Activated T-helper 2 cell treated with anti-CD3 and anti-CD28 coated beads, Interferon-gamma antibody, Interleukin-2, Interleukin-4, amounts not matched to agents 10 μg/mL and 5 μg/mL and 100 μg/mL, durations not matched to agents 14 hours and 24 hours and 36 hours (primary cell): ENCODE measurements at places on chromosomes 12 and 14.

DNA sequence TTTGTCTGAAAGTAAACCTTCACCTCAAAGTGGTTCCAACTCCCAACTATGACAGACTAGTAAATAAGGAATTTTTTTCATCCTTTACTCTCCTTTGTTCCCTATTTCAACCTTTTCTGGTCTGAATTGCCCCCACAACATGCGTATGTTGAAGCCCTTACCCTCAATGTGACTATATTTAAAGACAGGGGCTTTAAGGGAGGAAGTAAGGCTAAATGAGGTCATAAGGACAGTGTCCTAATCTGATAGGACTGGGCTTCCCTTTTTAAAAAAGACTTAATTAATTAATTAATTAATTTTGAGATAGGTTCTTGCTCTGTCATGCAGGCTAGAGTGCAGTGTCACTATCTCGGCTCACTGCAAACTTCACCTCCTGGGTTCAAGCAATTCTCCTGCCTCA is 86.3 kb downstream of the VCPKMT start:
- peaks cover 16% of the 10 kb centered on the region for H3K4me1 ChIP-seq
- no peak overlapping the region for H3K4me3 ChIP-seq

DNA sequence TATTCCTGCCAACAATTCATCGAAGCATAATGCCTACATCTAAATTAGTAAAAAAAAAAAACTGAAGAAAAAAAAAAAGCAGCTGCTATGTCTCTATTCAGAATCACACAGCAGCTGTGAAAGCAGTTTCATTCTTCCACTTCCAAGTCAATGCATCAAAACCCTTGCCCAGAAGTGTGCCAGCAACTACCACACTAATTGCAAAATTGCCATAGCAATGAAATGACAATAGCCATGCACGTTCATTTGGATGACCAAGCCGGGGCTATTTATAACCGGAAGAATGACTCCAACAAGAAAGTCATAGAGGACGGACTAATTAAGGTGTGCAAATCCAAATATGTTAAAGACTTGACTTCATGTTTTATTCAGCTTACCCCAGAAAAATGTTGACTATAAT is 42.5 kb downstream of the SLC2A13 start:
- no peaks in the 10 kb centered on the region for H3K36me3 ChIP-seq
- H3K27me3 ChIP-seq = no peaks in the 10 kb centered on the region
- DNase-seq = no peak
- H3K4me3 ChIP-seq = no peak overlapping the region

GRCh38 chr12:2396448-2396871 is 343.7 kb downstream of the CACNA1C start:
- no peaks in the 10 kb centered on the region for H3K36me3 ChIP-seq
- H3K4me3 ChIP-seq = no peak overlapping the region

DNA sequence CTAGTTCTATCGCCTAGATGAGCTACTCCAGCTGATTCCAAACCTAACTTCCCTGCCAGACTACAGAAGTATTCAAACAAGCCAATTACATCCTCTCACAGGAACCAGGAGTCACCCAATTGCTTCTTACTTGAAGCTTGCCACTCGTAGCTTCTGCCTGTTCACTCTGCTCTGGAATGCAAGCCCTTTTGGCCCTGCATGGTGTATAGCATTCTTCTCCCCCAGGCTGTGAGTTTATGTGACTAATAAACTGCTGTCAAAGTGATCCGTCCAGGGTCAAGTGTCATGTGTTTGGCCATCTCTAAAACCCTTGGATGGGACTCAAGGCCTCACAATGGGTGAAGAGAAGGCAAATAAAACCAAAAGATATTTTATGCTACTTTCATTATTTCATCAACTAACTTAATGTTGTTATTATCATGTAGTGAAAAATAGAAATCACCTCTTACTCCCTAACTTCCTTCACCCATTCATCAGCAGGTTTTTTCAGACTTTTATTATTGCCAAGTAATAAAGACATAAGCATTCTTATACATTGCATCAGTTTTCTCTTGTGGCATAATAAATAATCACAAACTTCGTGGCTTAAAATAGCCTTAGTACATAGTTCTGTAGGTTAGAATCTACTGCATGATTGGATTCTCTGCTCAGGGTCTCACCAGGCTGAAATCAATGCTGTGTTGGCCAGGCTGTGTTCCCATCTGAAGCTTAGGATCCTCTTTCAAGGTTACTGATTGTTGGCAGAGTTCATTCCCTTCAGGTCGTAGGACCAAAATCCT is 1981.7 kb upstream of the FLRT2 start:
- no peaks in the 10 kb centered on the region for H3K27me3 ChIP-seq
- H3K27ac ChIP-seq = no peak overlapping the region
- H3K4me3 ChIP-seq = no peak overlapping the region
- no peaks in the 10 kb centered on the region for H3K4me1 ChIP-seq
- H3K36me3 ChIP-seq = no peaks in the 10 kb centered on the region
- DNase-seq = no peak

GRCh38 chr12:111757361-111758119 is 9.2 kb upstream of the ALDH2 start:
- H3K4me3 ChIP-seq = no peak overlapping the region
- H3K4me1 ChIP-seq = peaks cover 16% of the 10 kb centered on the region
- H3K36me3 ChIP-seq = no peaks in the 10 kb centered on the region
- DNase-seq = peak; percentile 14

DNA sequence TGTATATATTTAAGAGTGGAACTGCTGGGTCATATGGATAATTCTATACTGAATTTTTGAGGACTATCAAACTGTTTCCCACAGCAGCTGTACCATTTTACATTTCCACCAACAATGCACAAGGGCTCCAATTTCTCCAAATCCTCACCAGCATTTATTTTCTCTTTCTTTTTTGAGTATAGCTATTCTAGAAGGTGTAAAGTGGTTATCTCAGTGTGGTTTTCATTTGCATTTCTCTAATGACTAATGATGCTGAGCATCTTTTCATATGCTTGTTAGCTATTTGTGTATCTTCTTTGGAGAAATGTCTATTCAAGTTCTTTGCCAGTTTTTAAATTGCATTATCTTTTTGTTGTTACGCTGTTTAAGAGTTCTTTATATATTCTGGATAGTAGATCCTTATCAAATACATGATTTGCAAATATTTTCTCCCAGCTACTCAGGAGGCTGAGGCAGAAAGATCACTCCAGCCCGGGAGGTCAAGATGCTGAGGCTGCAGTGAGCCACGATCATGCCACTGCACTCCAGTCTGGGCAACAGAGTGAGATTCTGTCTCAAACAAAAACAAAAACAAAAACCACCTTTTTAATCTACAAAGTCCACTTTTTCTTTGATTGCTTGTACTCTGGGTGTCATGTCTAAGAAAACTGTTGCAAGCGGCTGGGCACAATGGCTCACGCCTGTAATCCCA is 32.8 kb downstream of the GTF2A1 start:
- peaks cover 47% of the 10 kb centered on the region for H3K4me1 ChIP-seq
- H3K4me3 ChIP-seq = peak overlapping the region; percentile 5
- peak overlapping the region; percentile 12 for H3K27ac ChIP-seq
- H3K36me3 ChIP-seq = peaks cover 67% of the 10 kb centered on the region
- DNase-seq = no peak

GRCh38 chr12:42021469-42021868 is 123.2 kb downstream of the GXYLT1 start:
- H3K36me3 ChIP-seq = no peaks in the 10 kb centered on the region
- no peak overlapping the region for H3K27ac ChIP-seq
- no peak overlapping the region for H3K4me3 ChIP-seq
- H3K27me3 ChIP-seq = peaks cover 10% of the 10 kb centered on the region
- H3K4me1 ChIP-seq = peaks cover 8% of the 10 kb centered on the region

GRCh38 chr14:36617824-36618223 is 35.4 kb upstream of the NKX2-8 start:
- DNase-seq = no peak
- H3K4me1 ChIP-seq = no peaks in the 10 kb centered on the region
- H3K27ac ChIP-seq = no peak overlapping the region
- H3K4me3 ChIP-seq = no peak overlapping the region
- no peaks in the 10 kb centered on the region for H3K36me3 ChIP-seq

DNA sequence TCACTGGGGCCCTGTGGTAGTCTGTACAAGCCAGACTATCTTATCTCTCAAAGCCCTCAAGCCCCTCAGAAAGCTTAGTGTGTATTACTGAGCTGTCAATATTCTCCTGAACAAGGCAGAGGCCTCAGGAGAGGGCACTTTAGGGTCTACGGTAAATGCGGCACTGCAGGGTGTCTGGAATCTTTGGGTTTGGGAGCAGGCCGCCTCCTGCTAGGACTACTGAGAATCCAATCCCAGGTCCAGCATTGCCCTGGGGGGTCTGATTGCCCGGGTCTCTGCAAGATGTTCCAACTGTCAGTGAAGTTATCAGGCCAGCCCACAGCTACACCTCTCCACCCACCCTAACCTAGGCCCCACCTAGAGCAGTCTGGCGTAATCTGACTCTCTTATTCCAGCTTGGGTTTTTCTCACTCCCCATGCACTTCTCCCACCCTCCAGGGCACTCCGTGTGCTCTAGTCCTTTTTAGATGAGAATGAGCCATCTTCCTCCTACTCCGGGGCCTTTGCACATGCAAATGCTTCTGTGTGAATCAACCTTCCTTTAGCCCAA is 4.3 kb upstream of the ZFP36L1 start:
- no peak for DNase-seq
- H3K27me3 ChIP-seq = no peaks in the 10 kb centered on the region
- peaks cover 36% of the 10 kb centered on the region for H3K4me1 ChIP-seq
- H3K27ac ChIP-seq = peak overlapping the region; percentile 99
- H3K36me3 ChIP-seq = peaks cover 13% of the 10 kb centered on the region
- peak overlapping the region; percentile 18 for H3K4me3 ChIP-seq

GRCh38 chr12:68102731-68103130 is 56.8 kb downstream of the IFNG start:
- peaks cover 2% of the 10 kb centered on the region for H3K4me1 ChIP-seq
- no peaks in the 10 kb centered on the region for H3K36me3 ChIP-seq
- no peak for DNase-seq
- peaks cover 2% of the 10 kb centered on the region for H3K27me3 ChIP-seq
- H3K4me3 ChIP-seq = no peak overlapping the region

DNA sequence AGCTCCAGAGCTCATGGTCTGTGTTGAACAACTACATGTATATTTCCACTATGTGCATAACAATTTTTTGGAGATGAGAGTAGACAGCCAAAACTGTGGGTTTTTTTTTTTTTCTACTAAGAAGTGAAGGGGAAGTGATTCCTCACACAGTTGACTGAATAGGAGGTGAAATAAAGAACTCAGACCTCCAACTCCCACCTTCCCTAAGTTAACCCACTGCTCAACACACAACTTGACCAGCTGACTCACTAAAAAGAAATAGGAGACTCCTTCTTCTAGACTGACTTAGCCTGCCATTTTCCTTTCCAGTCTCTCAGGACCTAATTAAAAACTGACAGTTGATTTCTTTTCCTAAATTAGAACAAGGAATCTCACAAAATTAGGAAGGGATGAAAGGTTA is 1.7 kb downstream of the M6PR start:
- no peaks in the 10 kb centered on the region for H3K27me3 ChIP-seq
- peak overlapping the region; percentile 58 for H3K4me3 ChIP-seq
- DNase-seq = no peak
- H3K36me3 ChIP-seq = peaks cover 55% of the 10 kb centered on the region

GRCh38 chr12:106030210-106031071 is 108.3 kb downstream of the NUAK1 start:
- H3K27ac ChIP-seq = peak overlapping the region; percentile 69
- H3K27me3 ChIP-seq = peaks cover 5% of the 10 kb centered on the region
- no peaks in the 10 kb centered on the region for H3K36me3 ChIP-seq
- DNase-seq = peak; percentile 10

- peaks cover 62% of the 10 kb centered on the region for H3K4me1 ChIP-seq
- DNase-seq = no peak
- H3K4me3 ChIP-seq = no peak overlapping the region
Observed at GRCh38 chr12:64682572-64683277, 72.4 kb downstream of the RASSF3 start.

DNA sequence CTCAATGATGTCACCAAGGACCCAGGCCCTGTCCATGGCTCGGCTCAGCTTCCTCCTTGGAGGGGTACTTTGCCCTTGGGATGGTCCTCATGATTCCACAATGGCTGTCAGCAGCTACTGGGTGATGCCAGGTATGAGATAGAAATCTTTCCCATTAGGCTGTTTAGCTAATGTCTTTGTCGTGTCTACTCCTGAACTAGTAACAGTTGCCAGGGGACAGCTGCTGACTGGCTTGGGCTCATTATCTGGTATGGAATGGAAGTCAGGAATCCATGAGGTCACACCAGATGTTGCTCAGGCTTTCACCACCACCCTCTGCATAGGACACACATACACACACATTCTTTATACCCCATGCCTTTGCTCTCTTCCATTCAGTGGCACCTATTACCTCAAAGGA is 9.2 kb downstream of the PRPH start:
- no peak overlapping the region for H3K27ac ChIP-seq
- DNase-seq = no peak
- H3K27me3 ChIP-seq = peaks cover 18% of the 10 kb centered on the region
- no peak overlapping the region for H3K4me3 ChIP-seq

DNA sequence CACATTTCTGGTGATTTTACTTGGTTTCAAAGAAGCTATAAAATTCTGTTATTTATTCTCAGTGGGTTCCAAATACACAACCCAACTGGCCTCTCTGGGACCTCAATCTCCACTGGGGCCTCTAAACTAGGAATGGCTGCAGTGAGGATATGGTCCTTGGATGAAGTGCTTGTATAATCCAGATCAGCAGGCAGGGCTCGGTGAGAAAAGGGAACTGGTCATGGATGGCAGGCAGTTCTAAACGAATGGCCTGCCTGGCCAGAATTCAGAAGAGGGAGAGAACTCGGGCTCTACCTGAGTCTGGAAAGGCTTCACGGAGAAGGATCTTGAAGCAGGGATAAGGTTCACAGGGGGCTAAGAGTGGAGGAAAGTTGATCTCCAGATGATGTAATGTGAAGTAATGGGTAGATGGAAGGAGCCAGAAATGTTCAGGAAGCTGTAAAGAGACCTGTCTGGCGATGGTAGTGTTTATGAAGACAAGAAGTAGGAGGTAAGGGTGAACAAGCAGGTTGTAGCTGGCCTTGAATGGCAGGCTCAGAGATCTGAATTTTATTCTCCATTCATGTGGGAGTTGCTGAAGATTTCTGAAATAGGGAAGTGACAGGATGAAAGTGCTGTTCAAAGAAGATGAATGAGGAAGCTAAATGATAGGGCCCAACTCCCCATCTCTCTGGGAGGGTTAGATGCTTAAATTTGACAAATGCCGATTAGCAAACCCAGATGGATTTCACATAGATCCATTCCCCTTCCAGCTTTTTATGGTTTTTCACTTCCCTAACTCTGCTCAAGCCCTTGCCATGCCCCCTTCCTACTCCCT is 31.5 kb upstream of the ANO6 start:
- no peak for DNase-seq
- no peak overlapping the region for H3K27ac ChIP-seq
- H3K36me3 ChIP-seq = no peaks in the 10 kb centered on the region
- H3K27me3 ChIP-seq = no peaks in the 10 kb centered on the region

DNA sequence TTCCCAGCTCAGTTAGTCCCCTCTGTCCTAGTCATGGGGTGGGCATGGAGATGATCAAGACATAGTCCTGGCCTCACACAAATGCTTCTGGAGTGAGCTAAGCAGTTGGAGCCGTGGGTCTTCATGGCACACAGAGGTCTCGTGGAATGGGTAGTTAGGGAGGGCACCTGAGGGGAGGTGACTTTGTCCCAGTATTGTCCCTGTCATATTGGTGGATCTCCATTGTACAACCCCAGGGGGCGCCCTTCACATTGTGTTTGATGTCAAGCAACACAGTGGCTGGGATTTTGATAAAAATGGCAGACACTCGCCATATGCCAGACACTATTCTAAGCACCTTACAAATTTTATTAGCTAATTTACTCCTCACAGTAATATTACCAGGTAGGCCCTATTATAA is 175.4 kb upstream of the LHX5 start:
- H3K36me3 ChIP-seq = no peaks in the 10 kb centered on the region
- no peak overlapping the region for H3K4me3 ChIP-seq
- no peak for DNase-seq
- H3K27ac ChIP-seq = no peak overlapping the region
